ENCODE measurements at places on chromosomes 5 and 9. TPM values are rescaled to one million over a fixed set of nuclear protein-coding genes. Genes with fewer than 3 reads are reported as not detected.

- no peak overlapping the region for H3K4me3 ChIP-seq
- no peaks in the 10 kb centered on the region for H3K4me1 ChIP-seq
- no peak overlapping the region for H3K27ac ChIP-seq
- DNase-seq: no peak
Measured at GRCh38 chr5:57324861-57325260, 151.0 kb downstream of the GPBP1 start.

SLC6A18 gene
- not detected for total RNA-seq

OR13C8 gene
- not detected for total RNA-seq

DNA sequence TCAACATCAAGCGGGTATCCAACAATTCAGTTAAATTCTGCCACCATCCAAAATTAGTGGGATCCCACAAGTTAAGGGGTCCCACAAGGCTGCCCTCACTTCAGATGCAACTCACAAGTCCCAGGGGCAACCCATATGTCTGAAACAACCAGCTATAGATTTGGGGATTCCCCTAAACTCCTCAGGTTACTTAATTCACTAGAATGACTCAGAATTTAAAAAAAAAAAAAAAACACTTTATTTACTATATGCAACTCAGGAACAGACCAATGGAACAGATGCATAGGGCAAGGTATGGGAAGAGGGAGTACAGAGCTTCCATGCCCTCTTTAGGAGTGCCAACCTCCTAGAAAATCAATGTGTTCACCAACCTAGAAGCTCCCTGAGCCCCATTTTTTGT is 15.1 kb downstream of the AUH start:
- no peaks in the 10 kb centered on the region for H3K27me3 ChIP-seq
- H3K27ac ChIP-seq: no peak overlapping the region
- no peak overlapping the region for H3K4me3 ChIP-seq
- no peak for DNase-seq

- no peak overlapping the region for H3K27ac ChIP-seq
- no peaks in the 10 kb centered on the region for H3K36me3 ChIP-seq
- H3K27me3 ChIP-seq: no peaks in the 10 kb centered on the region
- H3K4me3 ChIP-seq: no peak overlapping the region
- no peak for DNase-seq
- no peaks in the 10 kb centered on the region for H3K4me1 ChIP-seq
Measured at GRCh38 chr5:127988146-127988760, 95.3 kb upstream of the SLC12A2 start.

DNA sequence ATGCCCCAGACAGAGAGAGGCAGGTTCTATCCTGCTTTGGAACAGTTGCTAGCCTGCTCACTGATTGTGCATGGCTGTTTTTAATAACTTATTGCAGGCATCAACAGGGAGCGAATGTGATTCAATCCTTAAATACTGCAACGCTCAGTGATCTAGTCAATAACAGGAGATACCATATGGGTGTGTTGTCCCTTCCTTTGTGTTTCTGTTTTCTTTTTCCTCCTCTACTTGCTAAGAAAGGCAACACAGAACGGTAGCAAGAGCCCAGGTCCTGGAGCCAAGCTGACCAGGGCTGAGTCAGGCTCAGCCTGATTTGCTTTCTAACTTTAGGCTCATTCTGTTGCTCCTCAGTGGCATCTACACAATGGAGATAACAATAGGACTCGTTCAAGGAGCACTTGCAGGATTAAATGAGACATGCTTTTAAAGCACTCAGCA is 98.6 kb upstream of the EQTN start:
- no peaks in the 10 kb centered on the region for H3K27me3 ChIP-seq
- no peak for DNase-seq
- peaks cover 3% of the 10 kb centered on the region for H3K36me3 ChIP-seq
- peaks cover 59% of the 10 kb centered on the region for H3K4me1 ChIP-seq
- H3K4me3 ChIP-seq: no peak overlapping the region
- no peak overlapping the region for H3K27ac ChIP-seq

DNA sequence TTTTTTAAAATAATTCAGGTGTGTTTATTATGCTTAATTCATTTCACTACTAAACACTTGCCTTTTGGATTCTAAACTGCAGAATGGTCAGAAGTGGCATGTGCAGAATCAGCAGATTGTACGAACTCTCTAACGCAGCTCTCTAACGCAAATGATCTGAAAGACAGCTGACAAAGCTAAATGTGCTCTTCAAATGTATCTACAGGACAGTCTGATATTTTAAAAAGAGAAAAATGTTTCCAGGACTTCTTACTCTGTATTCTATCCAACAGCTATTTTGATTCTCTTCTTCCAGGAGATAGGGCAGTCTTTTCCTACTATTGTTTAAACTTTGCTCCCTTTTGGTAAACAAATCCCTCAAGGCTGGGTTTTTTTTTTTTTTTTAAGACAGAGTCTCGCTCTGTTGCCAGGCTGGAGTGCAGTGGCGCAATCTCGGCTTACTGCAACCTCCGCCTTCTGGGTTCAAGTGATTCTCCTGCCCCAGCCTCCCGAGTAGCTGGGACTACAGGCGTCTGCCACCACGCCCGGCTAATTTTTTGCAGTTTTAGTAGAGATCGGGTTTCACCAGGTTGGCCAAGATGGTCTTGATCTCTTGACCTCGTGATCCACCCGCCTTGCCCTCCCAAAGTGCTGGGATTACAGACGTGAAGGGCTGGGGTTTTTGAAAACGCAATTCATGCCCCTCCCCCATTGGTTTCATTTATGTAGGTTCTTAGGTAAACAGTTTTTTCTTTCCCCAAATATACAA is 1.2 kb downstream of the NMRK1 start:
- peaks cover 45% of the 10 kb centered on the region for H3K4me1 ChIP-seq
- H3K4me3 ChIP-seq: peak overlapping the region; percentile 81
- H3K36me3 ChIP-seq: no peaks in the 10 kb centered on the region
- no peak overlapping the region for H3K27ac ChIP-seq
- no peak for DNase-seq
- H3K27me3 ChIP-seq: no peaks in the 10 kb centered on the region

FLT4 gene
- not detected for total RNA-seq

DNA sequence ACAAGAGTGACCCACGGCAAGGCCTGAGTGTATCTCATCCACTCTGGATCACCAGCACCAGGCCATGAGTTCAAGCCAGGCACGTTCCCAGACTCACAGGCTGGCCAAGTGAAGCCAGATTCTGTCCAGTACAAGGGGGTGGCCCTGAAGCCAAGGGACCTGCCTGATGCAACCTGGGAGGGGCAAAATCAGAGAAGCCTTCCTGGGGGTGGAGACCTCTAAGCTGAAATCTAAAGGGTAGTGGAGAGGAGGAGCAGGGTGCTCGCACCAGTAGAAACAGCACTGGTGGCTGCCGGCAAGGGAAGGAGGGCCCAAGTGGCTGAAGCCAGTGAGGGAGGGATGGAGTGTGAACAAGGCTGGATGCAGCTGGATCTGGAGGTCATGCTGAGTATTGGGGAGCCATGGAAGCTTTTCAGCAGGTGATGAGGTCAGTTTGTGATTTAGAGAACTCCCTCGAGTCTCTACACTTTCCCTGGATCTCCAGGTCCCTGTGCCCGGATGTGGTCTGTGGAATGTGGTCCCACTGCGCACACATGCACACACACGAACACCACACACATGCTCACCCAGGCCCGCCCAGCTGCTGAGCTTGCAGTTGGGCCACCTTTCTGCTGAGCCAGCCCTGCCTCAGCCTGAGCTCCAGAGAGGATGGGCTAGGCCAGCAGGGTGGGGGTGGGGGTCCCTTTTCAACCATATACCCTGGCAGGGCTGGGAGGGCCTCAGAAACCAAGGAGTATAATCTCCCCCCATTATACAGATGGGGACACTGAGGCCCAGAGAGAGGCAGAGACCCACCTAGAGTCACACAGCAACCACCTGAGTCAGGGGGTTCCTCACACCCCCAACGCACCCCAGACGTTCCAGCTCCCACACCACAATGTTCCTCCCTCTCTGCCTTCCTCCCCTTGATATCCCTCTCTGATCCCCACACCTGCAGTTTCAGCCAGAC is 1.6 kb downstream of the PIP5KL1 start:
- H3K27me3 ChIP-seq: no peaks in the 10 kb centered on the region
- DNase-seq: no peak
- H3K27ac ChIP-seq: no peak overlapping the region
- H3K4me3 ChIP-seq: no peak overlapping the region

DNA sequence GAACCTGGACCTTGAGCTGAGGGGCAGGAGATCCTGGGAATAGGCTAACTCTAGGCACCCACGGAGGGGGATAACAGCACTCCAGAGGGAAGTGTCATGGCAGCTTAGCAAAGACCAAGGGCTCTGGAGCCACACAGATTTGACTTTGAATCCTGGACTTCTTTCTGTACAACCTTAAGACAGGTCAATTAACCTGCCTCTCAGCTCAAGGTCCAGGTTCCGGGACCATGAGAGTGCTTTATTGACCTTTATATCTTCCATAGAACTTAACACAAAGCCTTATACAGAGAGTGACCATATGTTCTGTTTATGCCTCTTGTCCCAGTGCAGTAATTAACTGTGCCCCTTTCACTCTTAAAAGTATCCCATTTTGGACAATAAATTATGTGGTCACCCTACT is 90.5 kb upstream of the LRRTM2 start:
- DNase-seq: no peak
- no peaks in the 10 kb centered on the region for H3K4me1 ChIP-seq
- H3K4me3 ChIP-seq: no peak overlapping the region
- H3K27ac ChIP-seq: no peak overlapping the region
- no peaks in the 10 kb centered on the region for H3K27me3 ChIP-seq

SH2D3C gene
- total RNA-seq: 66.3 TPM

TEX48 gene
- total RNA-seq: not detected

FAM221B gene
- not detected for total RNA-seq

DNA sequence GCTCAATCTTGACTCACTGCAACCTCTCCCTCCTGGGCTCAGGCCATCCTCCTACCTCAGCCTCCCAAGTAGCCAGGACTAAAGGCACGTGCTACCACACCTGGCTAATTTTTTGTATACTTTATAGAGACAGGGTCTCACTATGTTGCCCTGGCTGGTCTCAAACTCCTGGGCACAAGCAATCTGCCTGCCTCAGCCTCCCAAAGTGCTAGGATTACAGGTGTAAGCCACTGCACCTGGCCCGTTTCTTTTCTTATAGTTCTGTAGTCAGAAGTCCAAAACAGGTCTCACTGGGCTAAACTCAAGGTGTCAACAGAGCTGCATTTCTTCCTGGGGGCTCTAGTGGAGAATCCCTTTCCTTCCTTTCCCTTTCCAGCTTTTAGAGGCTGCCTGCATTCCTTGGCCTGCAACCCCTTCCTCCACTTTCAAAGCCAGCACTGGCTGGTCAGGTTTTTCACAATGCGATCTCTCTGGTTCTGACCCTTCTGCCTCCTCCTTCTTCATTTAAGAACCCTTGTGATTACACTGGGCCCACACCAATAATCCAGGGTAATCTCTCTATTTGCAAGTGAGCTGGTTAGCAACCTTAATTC is 16.3 kb downstream of the IRF1 start:
- no peaks in the 10 kb centered on the region for H3K27me3 ChIP-seq
- no peaks in the 10 kb centered on the region for H3K36me3 ChIP-seq
- peak overlapping the region; percentile 93 for H3K27ac ChIP-seq
- H3K4me1 ChIP-seq: peaks cover 53% of the 10 kb centered on the region
- no peak overlapping the region for H3K4me3 ChIP-seq
- DNase-seq: peak; percentile 30

GRCh38 chr5:98957307-98957706 is 28.5 kb upstream of the CHD1 start:
- no peaks in the 10 kb centered on the region for H3K4me1 ChIP-seq
- no peaks in the 10 kb centered on the region for H3K27me3 ChIP-seq
- no peak for DNase-seq
- no peaks in the 10 kb centered on the region for H3K36me3 ChIP-seq

SPTLC1 gene
- total RNA-seq: 53.5 TPM

GRCh38 chr5:37831821-37832534 is 7.9 kb downstream of the GDNF start:
- H3K27ac ChIP-seq: no peak overlapping the region
- peaks cover 40% of the 10 kb centered on the region for H3K27me3 ChIP-seq
- DNase-seq: no peak
- peaks cover 12% of the 10 kb centered on the region for H3K4me1 ChIP-seq
- H3K36me3 ChIP-seq: no peaks in the 10 kb centered on the region

DNA sequence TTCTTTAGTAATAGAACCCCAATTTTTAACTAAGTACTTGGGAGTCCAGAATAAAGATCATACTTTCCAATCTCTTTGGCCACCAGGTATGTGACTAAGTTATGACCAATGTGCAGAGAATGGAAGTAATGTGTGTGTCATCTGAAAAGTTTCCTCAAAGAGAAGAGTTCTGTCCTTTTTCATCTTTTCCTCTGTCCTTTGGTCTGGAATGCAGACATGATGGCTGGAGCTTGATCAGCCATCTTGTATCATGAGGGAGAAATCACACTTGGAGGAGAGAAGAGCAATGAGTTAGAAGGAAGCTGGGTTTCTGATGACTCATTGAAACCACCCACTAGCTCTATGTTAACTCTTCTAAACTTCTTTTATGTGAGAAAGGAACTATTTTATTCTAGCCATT is 5.5 kb upstream of the CPEB4 start:
- no peak overlapping the region for H3K27ac ChIP-seq
- no peak overlapping the region for H3K4me3 ChIP-seq
- H3K27me3 ChIP-seq: no peaks in the 10 kb centered on the region
- peaks cover 32% of the 10 kb centered on the region for H3K4me1 ChIP-seq
- DNase-seq: no peak
- H3K36me3 ChIP-seq: no peaks in the 10 kb centered on the region

DNA sequence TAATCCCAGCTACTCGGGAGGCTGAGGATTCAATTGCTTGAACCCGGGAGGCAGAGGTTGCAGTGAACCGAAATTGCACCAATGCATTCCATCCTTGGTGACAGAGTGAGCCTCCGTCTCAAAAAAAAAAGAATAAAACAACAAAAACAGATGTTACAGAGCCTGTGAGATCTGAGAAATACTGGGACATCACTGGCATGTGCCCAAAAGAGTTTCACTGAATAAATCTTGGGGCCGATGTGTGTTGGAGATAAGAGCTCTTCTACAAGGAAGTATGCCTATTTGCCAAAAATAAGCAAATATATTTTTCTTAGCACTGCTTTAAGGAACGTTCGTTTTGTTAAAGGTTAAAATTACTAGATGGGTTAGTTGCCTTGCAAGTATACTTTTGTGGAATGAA is 55.1 kb downstream of the KIAA1958 start:
- H3K4me3 ChIP-seq: no peak overlapping the region
- H3K27me3 ChIP-seq: no peaks in the 10 kb centered on the region
- no peaks in the 10 kb centered on the region for H3K36me3 ChIP-seq
- H3K4me1 ChIP-seq: no peaks in the 10 kb centered on the region
- no peak overlapping the region for H3K27ac ChIP-seq
- DNase-seq: no peak

Data from B cell (primary cell).